Nucleus accumbens (tissue), 56 donors: ENCODE measurements at places on chromosomes 7 and 10.

GRCh38 chr7:69105092-69105491 is 493.2 kb upstream of the AUTS2 start:
- DNase-seq = no peak

DNA sequence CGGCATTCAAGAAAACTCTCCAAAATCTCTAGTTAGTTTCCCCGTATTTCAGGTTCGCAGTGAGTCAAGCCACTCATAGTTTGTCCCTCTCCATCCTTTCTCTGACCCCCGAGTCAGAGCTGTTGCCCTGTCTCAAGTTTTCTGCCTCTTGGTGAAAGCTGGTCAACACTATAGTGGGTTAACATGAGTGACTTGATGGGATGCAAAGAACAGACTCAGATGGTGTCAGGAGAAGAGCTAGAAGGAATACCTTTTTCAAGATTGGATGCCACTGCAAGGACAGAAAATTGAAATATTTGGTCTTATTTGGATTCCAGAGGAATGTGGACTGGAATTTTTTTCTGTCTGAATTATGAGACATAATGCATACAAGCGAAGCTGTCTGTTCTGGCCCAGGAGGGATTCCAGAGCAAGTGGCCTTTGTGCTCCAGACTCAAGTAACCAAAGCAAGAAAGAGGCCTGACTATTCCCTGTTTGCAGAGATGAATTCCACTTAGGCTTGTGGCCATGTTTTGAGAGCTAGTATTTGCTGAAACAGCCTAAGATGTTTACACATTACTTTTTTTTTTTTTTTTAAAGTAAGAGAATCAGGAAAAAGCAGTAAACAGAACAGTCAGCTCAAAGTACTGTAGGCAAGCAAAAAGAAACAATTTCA is 67.4 kb downstream of the VWC2 start:
- no peak for DNase-seq

- no peak for DNase-seq
Measured at GRCh38 chr10:97180986-97181385, 4.8 kb downstream of the SLIT1 start.

DNA sequence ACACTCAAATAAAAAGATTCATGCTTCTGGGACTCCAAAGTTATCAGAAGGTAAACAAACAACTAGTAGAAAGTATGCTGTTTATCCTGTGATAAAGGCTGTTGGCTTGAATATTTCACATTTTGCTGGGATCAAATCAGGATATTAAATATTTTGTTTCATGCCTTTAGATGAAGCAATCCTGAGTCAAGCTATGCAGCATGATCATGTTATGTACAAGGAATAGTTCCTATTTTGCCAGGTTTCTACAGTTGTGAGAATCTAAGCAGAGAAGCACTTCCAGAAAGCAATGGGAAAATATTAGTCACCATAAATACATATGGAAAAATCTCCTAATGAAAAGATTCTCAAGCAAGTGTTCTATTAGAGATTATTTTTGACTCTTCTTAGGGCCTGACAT is 262.8 kb upstream of the PCDH15 start:
- no peak for DNase-seq

DNA sequence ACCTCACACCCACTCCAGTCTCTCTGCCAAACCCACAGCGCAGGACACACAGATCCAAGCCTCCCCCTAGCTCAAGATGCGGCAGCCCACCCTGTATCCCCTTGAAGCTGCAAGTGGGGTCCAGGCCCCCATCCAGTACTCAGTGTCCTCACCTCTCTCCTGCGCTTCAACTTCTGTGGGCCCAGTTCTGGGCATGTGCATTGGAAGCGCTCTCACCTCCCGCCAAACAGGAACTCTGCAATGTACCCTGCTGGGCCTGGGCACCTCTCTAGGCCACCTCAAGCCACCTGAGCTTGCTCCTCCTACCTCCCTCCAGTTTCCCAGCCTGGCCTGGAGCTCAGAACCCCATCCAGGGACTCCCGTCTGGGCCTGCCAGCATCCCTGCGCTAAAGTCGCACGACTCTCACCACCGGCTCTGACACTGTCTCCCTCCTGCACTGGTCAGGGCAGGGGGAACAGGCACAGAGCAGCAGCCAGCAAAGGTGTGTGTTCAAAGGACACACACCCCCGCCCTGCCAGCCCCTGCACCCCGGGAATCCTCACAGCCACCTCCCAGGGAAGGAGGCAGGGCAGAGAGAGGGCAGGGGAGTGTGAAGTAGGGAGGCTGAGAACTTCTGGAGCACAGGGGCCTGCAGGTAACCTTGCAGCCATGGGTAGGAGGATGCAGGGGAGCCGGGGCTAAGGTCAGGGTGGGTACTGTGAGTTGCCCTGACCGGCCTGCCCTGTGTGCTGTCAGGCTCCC is 51.7 kb upstream of the MSMB start:
- DNase-seq = no peak

GRCh38 chr10:62136931-62137330 is 131.7 kb downstream of the RTKN2 start:
- no peak for DNase-seq

DNA sequence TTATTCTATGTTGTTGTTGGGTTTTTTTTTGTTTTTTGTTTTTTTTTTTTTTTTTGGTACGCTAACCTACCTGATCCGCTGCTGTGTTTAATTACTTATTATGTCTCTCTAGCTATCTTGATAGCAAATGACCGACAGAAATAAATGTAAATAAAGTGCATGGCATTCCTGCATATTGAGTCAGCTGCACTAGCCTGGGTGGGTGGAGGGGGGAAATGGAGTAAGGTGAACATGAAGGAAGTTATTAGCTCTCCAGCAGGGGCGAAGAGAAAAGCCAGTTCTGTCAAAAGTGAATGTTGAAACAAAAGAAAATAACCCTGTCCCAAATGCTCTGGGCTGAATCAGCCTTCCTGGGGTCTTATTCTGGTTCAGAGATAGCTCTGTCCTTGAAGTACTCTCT is 210.7 kb upstream of the MDFIC start:
- DNase-seq = no peak

- no peak for DNase-seq
Measured at GRCh38 chr7:82257118-82257695, 186.4 kb downstream of the CACNA2D1 start.

GRCh38 chr10:123665491-123666286 is 466 bp upstream of the GPR26 start:
- DNase-seq = no peak

GRCh38 chr10:62323751-62324150 is 50.4 kb upstream of the ZNF365 start:
- no peak for DNase-seq
